Stimulated activated CD8-positive, alpha-beta memory T cell treated with anti-CD3 and anti-CD28 coated beads, Interleukin-7, amount 100 ng/mL, for 24 hours (primary cell): ENCODE measurements at places on chromosomes 5 and 9.

DNA sequence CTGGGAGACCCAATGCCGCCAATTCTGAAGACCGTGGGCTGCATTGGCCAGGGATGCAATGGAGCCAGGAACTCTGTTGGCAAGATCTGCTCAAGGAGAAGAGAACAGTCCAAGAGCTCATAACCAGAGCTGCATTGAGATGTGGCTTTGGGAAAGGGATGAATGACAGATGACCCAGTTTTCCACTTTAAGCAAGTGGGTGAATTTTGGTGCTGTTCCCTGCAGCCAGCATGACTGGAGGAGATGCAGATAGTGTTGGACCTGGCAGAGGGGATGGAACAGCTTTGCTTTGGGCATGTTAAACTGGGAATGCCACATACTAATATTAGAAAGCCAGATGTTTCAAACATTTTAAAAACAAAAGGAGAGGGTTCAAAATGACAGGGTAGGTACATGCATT is 143.1 kb downstream of the FSTL4 start:
- no peak for DNase-seq

DNA sequence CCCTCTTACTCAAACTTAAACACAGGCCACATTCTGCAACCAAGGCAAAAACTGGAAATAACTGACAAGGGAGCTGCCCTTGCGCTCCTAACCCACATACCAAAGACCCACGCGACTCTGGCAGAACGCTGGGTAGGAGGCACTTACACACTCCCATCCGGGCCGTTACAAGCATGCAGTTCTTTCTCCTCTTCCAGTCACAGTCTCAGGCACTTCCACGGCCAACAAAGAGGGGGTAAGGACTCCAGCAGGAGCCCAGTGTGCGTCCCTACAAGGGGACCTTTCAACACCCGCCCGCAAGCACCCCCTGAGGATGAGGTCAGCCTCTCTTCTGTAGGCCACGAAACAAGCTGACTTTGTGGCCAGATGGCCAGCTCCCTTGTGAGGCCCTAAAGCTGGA is 57.4 kb downstream of the SERINC5 start:
- DNase-seq, result no peak

- no peak for DNase-seq
Observed at GRCh38 chr5:118553662-118554061, 434.7 kb downstream of the DTWD2 start.

GRCh38 chr9:117093891-117094844 is 320.7 kb downstream of the ASTN2 start:
- no peak for DNase-seq

DNA sequence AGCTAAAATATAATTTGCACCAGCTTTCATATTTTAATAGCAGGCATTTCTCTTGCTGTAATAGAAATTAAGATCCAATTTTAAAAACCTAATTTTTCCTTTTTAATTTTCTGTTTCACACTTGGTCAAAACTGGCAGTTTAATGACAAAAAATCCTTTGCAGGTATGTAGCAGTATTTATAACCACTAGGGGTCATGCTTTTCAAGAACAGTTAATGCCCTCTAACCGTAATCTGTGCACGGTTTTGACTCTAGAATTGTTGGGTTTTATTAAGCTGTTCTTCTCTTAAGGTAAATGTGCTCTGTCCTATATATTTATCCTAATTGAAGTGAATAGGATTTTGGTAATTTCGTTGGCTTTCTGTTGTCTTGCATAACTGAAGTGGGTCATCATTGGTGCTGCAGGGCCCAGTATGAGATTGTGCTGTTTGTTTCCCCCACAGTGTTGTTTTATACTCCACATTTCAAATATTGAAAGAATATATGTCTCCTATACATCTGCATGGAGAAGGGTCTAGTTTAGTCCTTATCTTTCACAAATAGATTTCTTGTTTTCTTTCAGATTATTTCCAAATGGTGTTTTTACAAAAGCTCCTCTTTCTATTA is 107.4 kb downstream of the SCAMP1 start:
- DNase-seq, result no peak

- no peak for DNase-seq
Observed at GRCh38 chr5:73282923-73283322, 109.9 kb downstream of the TMEM174 start.

- DNase-seq, result no peak
Observed at GRCh38 chr5:139708434-139708861, 60.3 kb downstream of the CXXC5 start.

DNA sequence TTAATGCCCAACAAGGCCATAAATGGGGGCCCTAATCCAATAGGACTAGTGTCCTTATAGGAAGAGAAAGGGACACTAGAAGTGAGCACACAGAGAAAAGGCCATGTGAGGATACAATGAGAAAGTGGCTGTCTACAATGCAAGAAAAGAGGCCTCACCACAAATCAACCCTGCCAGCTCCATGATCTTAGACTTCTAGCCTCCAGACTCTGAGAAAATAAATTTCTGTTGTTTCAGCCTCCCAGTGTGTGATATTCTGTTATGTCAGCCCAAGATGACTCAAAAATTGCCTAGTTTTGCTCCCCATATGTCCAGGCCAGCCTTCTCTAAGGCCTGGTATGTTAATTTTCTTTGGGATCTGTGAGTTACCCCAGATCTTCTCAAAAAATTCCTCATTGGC is 32.3 kb upstream of the HTR4 start:
- DNase-seq, result no peak

DNA sequence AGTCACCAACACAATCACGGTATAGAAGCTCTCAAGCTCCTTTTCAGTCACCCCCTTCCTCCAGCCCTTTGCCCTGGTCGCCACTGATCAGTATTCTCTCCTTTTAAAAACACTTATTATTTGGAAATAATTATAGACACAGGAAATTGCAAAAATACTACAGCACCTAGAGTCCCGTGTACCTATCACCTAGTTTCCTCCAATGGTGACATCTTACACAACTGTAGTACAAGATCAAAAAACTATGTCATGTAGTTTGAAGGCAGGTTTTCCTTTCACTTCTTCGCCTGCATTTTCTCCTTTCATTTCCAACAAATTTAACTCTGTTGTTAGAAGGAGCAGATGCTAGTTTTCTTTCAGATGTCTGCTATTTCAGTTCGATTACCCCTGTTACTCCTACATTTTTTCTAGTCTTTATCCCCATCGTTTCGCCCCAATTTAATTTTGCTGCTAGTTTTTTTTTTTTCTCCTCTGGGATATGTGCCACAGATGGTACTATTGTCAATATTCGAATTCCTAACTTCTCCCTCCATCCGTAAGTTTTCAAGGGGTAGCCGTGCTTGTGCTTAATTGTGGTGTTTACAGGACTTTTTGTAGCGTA is 612 bp upstream of the ATG10 start:
- DNase-seq, result no peak

DNA sequence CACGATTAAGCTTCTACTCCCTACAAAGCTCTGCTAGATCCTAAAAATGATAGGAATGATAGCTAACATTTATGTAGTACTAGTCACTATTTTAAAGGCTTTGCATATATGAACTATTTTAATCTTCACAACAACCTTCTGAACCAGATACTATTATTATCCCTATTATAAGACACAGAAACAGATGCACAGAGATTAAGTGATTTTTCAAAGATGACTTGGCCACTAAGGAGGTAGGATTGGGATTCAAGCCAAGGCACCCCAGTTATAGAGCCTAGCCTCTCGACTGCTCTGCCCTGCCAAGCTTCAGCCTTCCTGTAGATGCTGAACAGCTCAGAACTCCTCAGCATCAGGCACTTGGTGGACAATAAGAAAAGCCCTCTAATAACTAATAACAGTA is 200.9 kb upstream of the PTGER4 start:
- no peak for DNase-seq

- no peak for DNase-seq
Observed at GRCh38 chr9:6219981-6220380, 4.4 kb downstream of the IL33 start.

- no peak for DNase-seq
Observed at GRCh38 chr9:61673664-61674381, 484.0 kb downstream of the SPATA31A7 start.

GRCh38 chr5:78260771-78261170 is 33.7 kb downstream of the AP3B1 start:
- DNase-seq, result no peak

DNA sequence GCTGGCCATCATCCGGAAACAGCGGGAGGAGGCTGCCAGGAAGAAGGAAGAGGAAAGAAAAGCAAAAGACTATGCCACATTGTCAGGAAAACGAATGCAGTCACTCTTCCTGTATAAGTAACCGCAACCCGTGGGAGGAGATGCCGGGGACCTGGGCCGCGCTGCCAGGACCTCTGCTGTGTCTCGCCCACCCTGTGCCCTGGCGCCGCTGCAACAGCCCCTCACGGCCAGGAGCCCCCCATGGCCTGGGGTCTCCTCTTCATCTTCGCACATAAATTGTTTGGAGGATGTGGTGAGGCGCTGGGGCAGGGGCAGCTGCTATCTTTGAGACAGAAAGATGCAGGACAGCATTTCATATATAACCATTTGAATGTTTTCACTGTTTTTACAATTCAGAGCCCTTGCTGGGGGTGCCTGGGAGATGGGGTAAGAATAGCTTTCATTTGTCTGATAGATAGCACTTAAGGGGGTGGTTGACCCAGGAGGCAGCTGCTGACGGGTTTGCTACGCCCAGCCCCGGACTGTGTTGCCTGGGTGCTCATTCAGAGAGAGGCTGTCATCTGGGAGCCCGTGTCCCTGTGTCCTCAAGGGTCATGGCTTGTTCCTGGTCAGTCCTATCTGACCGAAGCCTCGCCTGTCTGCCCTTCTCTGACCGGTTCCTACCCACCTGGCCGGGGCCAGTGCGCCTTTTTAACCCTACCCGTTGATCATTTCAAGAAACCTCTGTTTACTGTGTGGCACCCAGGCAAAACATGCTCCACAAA is 1067.7 kb upstream of the COX7C start:
- no peak for DNase-seq

DNA sequence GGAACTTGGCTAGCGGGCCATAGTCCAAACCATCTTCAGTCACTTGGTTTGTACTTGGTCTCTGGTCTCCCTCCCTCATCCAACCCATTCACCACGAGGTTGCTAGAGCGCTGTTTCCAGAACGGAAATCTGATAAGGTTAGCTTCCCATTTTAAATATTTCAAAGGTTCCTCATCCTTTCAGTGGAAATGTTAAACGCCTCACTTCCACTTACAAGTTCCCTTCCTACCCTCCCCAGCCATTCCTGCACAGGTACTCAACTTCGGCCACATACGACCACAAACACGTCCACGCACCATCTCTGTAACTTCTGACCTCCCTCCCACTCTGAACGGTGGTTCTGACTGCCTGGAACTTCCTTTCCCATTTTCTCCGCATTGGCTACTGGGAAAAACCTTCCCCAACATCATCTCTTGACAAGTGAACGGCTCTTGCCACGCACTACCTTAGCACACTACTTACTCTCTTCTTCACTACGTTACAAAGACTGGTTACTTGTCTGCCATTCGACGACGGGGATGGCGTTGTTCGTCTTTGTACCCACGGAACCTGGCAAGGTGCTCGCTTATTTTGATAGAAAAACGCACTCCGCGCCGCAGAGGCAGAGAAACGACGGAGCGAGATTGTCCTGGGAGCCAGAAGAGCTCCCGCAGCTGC is 629 bp downstream of the CCNH start:
- DNase-seq, result no peak

DNA sequence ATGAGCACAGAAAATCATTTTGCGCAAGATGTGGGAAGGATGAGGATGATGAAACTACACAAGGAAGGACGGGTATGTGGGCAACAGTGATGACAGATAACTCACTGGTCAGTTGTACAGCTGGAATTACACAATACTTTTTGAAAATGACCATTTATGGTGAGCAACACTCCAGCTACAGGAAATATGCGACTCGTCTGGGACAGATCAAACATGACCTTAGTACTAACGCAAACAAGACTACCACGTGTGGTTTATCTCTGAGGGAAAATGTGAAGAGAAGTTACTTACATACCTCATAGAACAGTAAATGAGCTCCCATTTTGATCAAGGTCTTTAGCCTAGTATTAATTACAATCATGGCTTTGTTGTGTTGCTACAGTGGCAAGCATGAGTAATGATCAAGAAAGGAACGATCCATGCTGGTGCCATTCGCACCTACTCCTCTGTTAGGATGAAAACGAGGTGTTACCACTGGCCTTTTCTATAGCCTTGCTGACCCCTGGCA is 456.9 kb downstream of the BNC2 start:
- DNase-seq, result no peak

DNA sequence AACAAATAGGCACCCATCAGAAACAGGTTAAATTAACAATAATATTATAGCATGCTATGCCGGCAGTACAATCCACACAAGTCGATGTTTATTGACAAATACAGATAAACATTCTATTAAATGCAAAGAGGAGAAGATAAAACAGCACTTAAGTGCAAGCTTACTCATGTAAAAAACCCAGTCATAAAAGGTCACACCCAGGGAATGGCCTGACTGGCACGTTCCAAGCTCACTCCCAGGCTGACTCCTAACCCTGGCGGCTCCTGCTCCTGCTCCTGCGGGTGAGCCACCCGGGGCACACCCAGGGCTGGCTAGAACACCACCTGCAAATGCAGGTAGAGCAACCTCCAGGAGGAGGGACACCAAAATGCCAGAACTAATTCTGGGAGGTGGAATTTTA is 66.9 kb downstream of the SEMA4D start:
- no peak for DNase-seq

- DNase-seq, result no peak
Observed at GRCh38 chr5:151627650-151628049, 36.5 kb upstream of the FAT2 start.

DNA sequence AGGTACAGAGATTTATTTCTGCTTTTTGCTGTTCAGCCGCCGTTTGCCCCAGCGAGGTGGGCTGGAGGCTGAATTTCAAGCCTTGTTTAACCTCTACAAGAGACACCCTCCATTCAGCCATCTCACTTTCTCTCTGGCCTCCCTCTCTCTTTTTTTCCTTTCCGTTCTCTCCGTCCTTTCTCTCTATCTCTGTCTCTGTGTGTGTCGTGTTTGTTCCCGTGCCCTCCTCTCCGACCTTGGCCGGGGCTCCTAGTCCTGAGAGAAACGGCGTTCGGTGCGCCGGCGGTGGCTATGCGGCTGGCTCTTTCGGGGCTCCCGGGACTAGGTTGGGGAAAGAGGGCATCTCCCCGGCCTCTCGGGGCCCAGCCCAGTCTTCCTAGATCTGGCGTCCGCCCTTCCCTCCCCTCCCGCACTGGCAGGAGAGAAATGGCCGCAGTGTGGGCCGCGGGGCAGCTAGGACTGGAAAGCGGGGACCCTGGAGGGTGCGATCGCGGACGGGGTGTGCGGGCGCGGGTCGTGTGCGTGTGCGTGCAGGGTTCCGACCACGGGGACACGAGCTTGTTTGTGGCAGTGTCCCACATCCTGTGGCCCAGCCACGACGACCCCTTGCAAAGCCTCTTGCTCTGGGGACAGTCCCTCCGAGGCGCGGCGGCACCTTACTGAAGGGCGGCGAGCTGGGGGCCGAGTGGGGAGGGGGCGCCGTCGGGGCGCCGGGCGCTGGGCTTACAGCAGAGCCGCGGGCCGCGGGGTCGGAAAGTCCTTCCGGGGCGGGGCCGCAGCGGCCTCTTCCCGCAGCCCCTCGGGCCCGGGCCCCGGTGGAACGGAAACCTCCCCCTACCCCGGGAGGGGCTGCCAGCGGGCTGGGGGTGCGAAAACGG is 5.7 kb downstream of the LHX2 start:
- no peak for DNase-seq

- DNase-seq, result no peak
Observed at GRCh38 chr5:171999877-172000276, 6.6 kb downstream of the FBXW11 start.
